Esophagus muscularis mucosa (tissue), 4 donors: ENCODE measurements at places on chromosomes 12 and 14. TPM values are rescaled to one million over a fixed set of nuclear protein-coding genes. Genes with fewer than 3 reads are reported as not detected.

The CCDC38 gene
- not detected for total RNA-seq

GRCh38 chr14:91872011-91872501 is 4.7 kb upstream of the TC2N start:
- H3K27ac ChIP-seq: peak overlapping the region; percentile 45
- no peak overlapping the region for H3K4me3 ChIP-seq
- no peak for DNase-seq
- no peaks in the 10 kb centered on the region for H3K27me3 ChIP-seq

DNA sequence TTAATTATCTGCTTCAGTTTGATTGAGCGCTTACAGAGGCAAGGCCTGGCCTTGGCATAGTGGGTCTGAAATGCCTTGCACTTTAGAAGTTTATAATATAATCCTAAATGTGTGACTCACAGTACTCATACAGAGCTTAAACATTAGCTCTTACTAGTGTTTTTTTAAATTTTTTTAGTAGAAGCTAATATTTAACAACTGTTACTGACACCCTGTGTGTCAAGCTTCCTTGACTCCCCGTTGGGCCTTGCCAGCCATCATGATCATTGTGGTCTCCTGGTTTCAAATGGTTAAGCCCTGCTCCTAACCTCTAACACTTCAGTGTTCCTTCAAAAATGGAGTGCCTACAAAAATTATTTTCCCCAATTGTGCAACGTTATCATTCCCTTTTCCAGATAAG is 126.9 kb downstream of the GALC start:
- H3K36me3 ChIP-seq: no peaks in the 10 kb centered on the region
- H3K27ac ChIP-seq: no peak overlapping the region
- H3K4me3 ChIP-seq: no peak overlapping the region
- H3K27me3 ChIP-seq: no peaks in the 10 kb centered on the region
- DNase-seq: no peak

The IPO4 gene
- total RNA-seq: 22.3 TPM

GRCh38 chr12:50725011-50725942 is 38.6 kb upstream of the ATF1 start:
- H3K4me1 ChIP-seq: no peaks in the 10 kb centered on the region
- H3K27ac ChIP-seq: peak overlapping the region; percentile 11
- peaks cover 74% of the 10 kb centered on the region for H3K36me3 ChIP-seq
- H3K4me3 ChIP-seq: no peak overlapping the region

The CCDC92 gene
- 54.8 TPM for total RNA-seq

GRCh38 chr14:34231626-34232025 is 230.4 kb downstream of the SPTSSA start:
- H3K27me3 ChIP-seq: no peaks in the 10 kb centered on the region
- H3K27ac ChIP-seq: no peak overlapping the region
- H3K4me3 ChIP-seq: no peak overlapping the region
- DNase-seq: peak; percentile 75

DNA sequence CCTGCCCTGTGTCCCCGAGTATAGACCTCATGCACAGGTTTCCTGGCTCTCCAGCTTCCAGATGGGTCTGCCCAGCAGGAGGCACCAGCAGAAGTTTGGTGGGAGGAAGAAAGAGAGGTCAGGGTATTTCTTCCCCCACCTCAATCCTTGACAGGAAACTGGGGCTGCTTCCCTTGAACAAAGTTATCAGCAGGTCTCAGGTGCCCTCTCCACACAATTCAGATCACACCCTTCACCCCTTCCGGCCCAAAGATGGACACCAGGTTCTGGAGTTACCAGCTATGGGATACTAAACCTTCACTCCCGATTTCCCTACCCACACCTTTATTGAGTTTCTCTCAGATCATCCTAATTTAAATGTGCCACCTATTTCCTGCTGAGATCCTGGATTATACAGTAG is 1.2 kb downstream of the SART3 start:
- no peaks in the 10 kb centered on the region for H3K27me3 ChIP-seq
- H3K27ac ChIP-seq: no peak overlapping the region
- no peak for DNase-seq
